ENCODE measurements at places on chromosomes 7 and 10.

DNA sequence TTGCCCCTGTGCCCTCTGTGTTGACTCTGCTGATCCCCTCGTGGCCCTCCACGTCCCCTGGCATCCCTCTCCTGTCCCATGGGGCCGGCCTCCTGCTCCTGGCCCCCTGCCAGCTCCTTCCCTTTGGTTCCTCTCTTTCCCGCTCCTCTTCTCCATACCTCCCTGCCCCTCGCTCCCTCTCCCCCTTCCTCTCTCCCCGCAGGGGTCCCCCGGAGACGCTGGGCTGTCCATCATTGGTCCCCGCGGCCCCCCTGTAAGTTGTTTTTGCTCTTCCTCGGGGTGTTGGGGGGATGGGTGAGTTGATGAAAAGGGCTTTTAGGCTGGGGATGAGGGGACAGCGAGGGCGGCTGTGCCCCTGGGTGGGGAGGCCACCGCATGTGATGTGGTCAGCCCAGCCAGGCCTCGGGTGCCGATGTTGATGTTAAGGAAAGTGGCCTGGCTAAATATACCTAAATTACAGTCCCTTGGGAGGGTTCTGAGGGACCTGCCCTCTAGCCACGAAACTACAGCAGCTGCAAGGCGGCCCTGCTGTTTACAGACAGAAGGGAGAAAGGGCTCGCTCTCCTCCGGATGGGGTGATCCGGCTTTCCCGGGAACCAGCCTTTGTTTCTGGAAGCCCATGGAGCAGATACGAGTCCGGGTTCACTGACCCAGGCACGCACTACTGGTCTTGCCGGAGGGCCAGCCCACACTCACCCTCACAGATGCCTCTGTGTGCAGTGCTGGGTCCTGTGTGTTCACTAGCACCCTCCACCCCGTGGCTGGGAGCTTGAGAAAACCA lies 78.8 kb downstream of the COL13A1 start:
- DNase-seq, result peak; percentile 18

DNA sequence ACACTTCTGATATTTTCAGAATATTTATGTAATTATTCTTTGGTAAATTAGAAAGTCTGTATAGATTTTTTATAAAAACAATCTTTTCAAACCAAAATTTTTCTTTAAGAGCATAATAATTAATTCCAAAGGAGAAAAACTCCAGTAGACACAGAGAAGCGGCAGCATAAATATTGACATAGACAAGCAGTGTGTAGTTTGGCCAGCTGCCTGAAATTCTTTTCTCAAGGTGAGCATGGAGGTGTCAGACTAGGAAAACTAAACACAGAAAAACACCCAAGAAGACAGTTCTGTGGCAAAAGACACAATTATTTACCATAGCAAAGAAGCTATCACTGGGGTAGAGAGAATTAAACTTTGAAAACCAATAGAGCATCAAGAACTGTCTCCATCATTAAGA lies 82.4 kb downstream of the KLF6 start:
- DNase-seq, result no peak

DNA sequence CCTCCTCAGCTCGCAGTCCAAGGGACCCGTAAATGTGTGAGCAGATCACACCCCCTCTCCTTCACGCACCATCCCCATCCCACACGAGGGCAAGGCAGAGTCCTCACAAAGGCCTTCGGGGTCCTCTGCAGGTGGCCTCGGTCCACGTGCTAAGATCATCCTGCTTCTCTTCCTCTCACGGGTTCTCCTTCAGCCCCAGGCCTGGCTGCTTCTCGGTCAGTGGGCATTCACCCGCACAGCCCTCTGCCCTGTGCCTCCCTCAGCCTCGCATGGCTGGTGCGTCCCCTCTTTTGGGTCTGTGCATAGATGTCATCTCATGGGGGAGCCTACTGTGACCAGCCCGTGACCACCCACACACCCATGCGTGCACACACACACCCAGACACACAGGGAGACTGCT lies 17.3 kb upstream of the FOXL3 start:
- DNase-seq, result no peak

DNA sequence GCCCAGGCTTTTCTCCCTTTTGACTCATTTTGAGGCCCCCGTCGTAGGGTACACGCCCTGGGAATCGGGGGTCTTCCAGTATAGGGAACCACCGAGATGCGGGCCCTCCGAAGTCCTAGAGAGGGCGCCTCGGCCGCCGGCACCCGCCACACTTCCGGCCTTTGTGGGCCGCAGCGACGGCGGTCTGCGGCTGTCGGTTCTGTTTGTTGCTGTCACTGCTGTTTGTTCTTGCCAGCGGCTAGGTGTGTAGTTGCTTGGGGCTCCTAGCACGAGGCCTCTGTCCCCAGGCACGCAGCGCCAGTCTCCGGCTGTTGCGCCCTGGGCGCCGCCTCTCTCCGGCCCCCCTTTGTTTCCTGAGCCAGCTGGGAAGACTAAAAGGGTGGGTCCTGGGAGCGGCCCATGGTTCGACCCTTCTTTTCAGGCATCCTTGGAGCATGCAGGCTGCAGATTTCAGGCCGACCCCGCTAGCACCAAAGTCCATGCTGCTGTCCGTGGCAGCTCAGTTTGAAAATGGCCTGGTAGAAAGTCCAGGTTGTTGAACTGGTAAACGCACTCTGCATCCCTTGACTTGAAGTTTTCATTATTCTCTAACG lies 17.8 kb upstream of the ZKSCAN1 start:
- DNase-seq, result no peak

DNA sequence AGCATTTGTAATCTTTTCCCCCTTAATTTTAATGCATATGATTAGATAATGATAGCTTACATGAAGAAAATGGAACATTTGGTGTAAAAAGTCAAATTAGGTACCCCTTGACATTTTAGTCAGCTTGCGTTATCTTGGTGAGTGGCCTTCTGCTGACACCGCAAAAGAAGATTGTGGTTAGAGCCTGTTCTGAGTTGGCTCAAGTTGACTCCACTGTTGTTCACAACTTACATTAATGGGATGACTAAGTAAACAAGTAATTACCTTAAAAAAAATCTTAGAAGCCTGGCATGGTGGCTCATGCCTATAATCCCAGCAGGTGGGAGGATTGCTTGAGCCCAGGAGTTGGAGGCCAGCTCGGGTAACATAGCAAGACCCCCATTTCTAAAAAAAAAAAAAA lies 24.2 kb downstream of the TRRAP start:
- no peak for DNase-seq

GRCh38 chr7:75623390-75624133 lies 115.2 kb downstream of the HIP1 start:
- DNase-seq, result no peak

DNA sequence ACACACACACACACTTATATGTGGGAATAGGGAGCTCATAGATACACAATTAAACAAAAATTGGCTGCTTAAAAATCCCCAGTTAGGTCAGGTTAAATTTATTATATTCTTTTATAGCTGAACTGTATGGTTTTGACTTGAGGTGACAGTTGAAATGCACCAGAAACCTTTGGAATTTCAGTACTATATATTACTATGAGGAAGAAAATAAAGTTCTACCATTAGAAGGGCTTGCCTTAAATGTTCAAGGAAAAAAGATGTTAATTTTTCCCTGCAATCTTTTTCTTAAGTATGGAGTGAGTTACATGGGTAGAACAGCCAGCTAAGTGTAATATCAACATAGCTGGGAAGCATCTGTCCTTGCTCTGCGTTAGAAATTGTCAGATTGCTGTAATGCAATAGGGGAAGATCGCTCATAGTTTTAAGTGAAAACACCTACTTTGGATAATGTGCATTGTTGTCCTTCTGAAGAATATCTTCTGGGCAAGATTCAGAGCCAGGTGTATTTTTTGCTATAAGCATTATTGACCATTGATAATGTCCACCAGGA lies 415.8 kb upstream of the MKI67 start:
- DNase-seq, result no peak

DNA sequence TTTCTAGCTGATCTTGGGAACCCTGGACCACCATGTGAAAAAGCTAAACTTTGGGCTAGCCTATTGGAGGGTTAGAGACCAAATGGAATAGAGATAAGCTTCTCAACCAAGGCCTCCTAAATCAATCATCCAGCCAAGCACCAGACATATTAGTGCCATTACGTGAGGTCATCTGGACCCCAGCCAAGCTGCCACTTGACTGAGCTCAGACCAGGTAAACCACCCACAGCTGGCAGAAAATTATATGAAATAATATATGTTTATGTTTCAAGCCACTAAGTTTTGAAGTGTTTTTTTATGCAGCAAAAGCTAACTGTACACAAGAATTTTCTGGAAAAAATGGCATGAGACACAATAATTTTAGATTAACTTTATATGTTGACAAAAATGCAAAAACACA lies 82.6 kb upstream of the PCGF5 start:
- peak; percentile 86 for DNase-seq

GRCh38 chr7:91894781-91895480 lies 14.4 kb upstream of the MTERF1 start:
- DNase-seq, result no peak

- no peak for DNase-seq
Observed at GRCh38 chr10:100780324-100780723, 34.9 kb downstream of the PAX2 start.

GRCh38 chr10:34609287-34609940 lies 205.7 kb downstream of the PARD3 start:
- DNase-seq, result no peak

DNA sequence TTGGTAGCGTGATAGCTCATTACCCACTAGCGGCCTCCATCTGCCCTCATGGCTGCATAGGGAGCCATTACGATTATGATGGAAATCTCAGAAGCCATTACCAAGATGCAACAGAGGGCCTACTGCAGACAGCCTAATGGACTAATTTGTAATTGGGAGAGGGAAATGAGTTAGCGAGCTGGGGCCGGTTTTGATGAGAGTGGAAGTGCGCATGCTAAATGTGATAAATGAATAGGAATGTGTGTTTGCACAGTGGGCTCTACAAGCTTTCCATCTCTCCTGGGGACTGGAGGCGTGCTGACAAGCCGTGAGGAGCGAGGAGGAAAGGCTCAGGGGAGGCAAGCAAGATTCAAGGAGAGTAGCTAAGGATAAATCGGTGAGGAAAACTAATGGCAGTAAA lies 644.5 kb upstream of the GALNT17 start:
- no peak for DNase-seq

DNA sequence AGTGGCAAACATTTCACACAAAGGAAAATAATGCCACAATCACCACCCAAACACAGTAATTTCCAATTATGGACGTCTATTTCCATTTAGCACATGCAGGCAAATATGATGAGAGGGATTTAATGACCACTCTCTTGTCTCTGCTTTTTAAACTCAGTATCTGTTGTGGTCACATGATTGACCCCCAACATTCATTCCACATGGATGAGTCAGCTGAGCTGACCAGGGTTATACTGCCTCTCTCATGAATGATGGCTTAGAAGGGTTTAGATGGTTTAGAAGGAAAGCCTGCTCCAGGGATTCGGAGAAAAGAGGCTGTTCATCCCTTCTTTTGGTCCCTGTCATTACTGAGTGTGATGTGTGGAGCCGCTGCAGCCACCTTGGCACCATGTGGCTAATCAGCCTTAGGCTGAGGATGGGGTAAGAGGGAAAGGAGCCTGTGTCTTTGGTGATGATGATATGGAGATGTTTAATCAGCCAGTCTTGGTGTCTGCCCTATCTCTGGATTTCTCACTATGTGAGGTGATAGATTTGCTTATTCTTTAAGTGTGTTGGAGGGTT lies 38.2 kb upstream of the JAKMIP3 start:
- DNase-seq, result no peak

DNA sequence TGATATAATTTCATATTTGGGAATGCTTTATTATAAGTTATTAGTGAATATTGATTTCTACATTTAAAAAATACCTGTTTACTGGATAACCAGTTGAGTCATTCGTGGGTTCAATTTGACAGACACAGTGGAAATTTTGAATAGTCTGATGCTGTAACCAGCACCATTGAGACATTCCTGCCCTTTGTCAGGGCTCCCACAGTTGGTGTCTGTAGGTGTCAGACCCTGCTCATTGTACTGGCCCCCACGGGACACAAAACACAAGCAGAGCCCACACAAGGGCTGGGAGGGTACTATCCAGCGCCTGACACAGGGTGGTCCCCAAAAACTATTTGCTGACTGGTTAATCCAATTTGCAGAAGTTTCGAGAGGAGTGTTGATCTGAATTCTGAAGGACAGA lies 35.9 kb downstream of the EEPD1 start:
- no peak for DNase-seq

- peak; percentile 27 for DNase-seq
Observed at GRCh38 chr10:110619514-110620397, 24.4 kb upstream of the RBM20 start.

- no peak for DNase-seq
Observed at GRCh38 chr7:39349452-39350123, 216.6 kb upstream of the YAE1 start.

GRCh38 chr7:67429735-67430134 lies 433.1 kb downstream of the TYW1 start:
- DNase-seq, result no peak

DNA sequence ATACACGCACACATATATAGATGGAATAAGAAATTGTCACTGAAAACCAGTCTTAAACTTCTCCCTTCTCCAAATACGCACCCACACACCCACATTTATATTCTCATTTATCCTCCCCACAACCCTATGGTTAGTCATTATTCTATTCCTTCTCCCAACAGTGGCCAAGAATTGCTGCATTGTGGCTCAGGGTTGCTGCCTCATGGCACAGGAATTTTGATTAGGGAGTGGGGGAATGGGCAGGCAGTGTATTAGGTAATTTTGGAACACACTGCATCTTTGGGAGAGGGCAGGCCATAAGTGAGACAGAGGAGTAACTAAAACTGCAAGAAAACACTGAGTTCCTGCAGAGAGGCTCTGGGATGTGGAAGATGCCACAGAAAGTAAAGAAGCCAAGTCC lies 35.7 kb downstream of the NAPEPLD start:
- DNase-seq, result no peak

DNA sequence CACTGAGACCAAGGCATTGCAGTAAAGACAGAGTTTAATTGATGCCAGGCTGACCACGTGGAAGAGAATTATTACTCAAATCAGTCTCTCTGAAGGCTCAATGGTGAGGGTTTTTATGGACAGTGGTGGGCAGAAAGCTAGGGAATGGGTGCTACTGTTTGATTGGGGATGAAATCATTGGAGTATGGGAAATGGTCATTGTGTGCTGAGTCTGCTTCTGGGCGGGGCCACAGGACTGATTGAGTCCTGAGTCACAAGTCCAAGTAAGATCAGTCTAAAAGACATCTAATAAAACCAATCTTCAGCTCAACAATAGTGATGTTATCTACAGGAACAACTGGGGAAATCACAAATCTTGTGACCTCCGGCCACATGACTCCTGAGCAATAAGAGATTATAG lies 868.4 kb downstream of the SORCS3 start:
- no peak for DNase-seq

DNA sequence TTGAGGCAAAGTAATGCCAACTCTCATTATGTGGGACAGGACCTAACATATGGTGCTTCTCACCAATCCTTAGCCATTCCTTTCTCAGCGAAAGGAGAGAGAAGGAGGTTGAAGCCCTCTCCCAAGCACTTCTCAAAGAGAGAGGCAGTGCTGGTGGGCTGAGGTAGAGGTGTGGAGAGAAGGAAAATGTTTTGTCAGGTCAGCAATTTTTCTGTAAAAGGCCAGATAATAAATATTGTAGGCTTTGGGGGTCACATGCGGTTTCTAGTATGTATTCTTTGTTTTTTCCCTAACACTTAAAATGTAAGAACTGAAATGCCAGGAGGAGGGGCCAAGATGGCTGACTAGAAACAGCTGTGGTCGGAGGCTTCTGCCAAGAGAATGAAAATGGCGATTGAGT lies 225.0 kb upstream of the NPY start:
- no peak for DNase-seq

Measured in NCI-H1417 (cell line).